Brain microvascular endothelial cell (primary cell): ENCODE measurements at places on chromosomes 5 and 9.

GRCh38 chr9:129237164-129237611, 59.1 kb upstream of the IER5L start:
- DNase-seq = peak; percentile 59

DNA sequence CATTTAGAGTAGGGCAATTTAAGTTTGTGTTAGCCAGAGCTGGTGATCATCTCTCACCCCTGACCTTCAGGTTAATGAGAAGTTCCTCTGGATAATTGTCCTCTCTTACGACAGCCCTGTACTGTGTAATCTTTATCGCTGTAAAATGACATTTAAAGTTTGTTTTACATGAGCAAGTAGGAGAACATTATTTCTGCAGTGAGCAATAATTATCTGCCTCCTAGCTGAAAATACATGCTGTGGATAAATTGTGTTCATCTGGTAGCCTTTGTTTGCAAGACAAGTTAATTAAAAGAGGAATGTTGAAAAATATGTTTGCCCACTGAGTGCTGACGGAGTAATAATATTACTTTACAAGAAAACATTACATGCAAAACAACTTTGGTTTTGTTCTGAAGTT, 1083.8 kb upstream of the NUDT12 start:
- no peak for DNase-seq

DNA sequence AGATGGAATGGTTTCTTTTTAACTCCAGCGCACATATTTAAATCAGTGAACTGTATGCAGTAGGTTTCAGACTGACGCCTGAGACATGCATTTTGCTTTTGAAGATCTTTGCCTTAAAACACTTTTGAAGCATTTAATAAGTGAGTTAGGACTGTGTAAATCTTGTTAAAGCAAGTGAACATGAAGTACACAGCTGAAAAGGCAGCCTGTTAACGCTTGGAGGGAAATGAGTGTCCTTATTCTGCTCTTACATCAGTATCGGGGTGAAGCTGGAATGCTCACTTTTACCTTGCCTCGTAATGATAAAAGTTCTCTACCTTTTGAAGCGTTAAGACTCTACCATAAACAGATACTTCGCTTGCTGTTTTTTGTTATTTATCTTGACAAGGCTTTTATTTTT, 552.2 kb downstream of the ZNF608 start:
- DNase-seq = no peak

- DNase-seq = no peak
Measured at GRCh38 chr9:108724122-108724521, 131.7 kb downstream of the ACTL7B start.
